Amniotic stem cell (primary cell): ENCODE measurements at places on chromosomes 4 and X.

- DNase-seq = no peak
These were observed 914.5 kb downstream of the STIM2 start for GRCh38 chr4:27775156-27775555.

DNA sequence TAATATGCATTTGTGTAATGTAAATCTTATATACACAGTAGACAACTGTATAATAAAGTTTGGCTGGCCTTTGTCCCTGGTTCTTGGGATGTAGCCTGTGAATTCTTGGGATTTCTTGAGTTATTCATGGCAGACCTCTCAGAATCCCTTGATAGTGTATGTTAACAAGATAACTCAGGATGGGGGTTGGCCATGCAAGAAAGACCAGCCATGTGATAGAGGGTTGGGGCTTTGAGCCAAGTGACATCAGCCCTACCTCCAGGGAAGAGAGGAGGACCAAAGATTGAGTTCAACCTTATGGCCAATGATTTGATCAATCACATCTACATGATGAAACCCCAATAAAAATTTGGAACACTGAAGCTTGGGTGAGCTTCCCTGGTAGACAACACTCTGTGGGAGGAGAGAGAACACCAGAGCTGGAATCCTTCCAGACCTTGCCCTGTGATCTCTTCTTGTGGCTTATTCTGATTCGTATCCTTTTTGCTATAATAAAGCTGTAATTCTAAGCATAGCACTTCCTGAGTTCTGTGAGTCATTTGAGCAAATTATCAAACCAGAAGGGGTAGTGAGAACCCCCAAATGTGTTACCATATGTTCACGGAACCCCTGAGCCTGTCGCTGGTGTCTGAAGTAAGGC lies 11.3 kb downstream of the SLC2A9 start:
- no peak for DNase-seq

GRCh38 chr4:3199653-3200422 lies 49.1 kb upstream of the MSANTD1 start:
- no peak for DNase-seq

- DNase-seq = no peak
These were observed 20.4 kb downstream of the WDR13 start for GRCh38 chrX:48617542-48618340.

DNA sequence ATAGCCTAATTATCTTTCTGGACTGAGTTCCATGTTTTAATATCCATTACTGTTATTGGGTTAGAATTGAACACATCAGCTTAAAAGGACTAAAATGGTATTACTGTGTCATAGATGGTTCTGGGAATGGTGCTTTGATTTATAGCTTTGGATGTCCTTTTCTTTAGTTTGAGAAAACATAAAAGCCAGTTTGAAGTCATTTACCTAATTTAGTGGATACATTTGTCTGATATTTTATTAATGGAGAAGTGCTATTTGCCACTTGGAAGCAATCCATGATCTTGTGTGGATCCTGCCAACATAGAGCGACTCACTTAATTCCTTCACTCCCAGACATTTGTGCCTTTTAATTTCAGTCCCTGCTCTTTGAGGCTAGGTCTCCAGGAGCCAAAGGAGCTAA lies 212.4 kb upstream of the PACRGL start:
- DNase-seq = no peak

- no peak for DNase-seq
These were observed 67.0 kb downstream of the FAM13A start for GRCh38 chr4:88989990-88990389.

- no peak for DNase-seq
These were observed 7.2 kb downstream of the STARD8 start for GRCh38 chrX:68654693-68655092.

- no peak for DNase-seq
These were observed 15.3 kb downstream of the CPZ start for GRCh38 chr4:8607603-8608481.

GRCh38 chrX:44234116-44234515 lies 109.4 kb downstream of the EFHC2 start:
- DNase-seq = no peak

DNA sequence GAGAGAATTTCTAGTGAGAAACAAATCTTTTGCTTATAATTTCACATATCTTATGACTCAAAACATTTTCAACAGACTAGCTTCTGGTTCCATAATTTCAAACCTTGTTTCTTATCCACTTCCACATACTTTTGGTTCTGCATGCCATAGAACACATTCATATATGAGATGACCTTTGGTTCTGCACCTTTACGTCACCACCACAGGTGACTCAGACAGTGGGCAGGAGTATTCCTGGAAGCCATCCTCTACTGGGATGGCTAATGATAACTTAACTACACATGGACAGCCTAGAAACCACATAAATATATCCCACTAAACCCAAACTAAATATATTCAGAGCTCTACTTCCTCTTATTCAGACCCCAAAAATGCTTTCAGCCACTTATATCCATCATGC lies 133.3 kb downstream of the DCK start:
- peak; percentile 79 for DNase-seq

DNA sequence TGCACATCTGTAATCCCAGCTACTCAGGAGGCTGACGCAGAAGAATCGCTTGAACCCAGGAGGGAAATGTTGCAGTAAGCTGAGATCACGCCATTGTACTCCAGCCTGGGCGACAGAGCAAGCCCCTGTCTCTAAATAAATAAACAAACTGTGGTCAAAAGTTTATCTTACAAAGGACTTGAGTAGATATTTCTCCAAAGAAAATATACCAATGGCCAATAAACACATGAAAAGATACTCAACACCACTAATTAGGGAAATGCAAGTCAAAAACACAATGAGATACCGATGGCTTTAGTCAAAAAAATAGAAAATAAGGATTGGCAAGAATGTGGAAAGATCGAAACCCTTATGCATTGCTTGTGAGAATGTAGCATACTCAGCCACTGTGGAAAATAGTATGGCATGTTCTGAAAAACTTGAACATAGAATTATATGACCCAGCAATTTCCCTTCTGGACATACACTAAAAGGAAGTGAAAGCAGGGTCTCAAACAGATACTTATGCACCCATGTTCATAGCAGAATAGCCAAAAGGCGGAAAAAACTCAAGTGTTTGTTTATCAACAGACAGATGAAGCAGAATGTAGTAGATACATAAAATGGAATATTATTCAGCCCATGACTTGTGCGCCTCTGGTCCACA lies 2.0 kb upstream of the CFAP97 start:
- no peak for DNase-seq

DNA sequence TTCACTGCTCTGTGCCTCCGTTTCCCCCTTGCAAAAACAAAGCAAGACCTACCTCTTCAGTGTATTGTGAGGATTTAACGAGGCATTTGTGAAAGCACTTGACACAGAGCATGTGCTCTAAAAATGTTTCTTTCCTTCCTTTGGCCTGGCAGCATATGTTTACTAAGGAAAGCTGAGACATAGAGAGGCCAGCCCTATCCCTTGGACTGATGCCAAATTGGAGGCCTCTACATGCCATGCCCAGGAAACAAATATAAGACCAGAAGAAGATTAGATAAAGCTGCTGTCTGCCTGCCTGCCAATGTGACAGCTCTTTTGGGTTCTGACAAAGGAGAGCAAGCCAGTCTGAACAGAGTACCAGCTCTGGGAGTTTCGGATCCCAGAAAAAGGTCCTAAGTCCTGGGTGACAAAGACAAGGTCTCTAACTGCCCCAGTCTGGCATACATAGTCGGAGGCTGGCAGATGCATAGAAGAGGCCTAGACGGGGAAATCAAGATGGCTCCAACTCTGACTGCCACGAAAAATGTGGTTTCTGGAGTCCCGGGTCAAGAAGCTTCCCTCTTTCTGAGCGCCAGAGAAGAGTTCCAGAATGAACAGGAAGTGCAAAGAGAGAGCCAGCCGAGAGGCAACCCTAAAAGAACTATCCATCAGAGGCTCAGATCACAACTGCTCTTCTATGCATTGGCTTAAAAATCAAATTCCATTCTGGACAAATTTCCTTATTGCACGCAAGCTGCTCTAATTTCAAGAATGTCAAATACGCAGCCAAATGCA lies 25.8 kb downstream of the OTUD6A start:
- DNase-seq = no peak

DNA sequence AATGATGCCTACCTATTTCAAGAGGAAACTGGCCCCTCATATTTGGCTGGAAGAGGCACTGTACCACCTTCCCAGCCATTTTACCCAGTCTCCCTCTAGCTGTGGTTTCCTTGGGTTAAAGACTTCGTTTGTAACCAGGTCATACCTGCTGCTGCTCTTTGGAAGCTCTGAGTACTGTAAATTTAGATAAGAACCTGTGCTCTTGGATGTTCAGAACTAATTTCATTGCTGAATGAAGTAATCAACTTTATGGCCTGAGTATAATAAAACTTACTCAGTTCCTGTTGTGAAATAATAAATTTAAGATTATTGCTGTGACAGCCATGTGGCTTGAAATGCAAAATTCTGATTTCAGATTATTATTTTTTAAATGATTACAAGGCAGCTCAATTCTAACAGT lies 12.2 kb downstream of the MTTP start:
- DNase-seq = no peak

DNA sequence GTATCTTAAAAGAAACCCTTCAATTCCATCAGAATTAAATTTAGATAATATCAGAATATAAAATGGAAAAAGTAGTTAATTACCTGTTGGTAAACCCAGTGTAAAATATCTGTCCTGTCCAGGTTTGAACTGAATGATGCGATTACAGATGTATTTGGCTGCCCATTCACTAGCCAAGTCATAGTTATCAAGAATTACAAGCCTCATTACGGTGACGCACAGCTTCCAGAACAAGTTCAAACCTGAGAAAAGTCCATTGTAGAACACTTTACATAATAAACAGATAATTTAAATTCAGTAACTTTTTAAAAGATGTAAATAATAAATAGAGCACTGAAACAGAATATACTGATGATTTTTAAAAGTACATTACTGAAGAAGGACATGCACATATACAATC lies 4.4 kb downstream of the GNPDA2 start:
- no peak for DNase-seq

- DNase-seq = no peak
These were observed 50.8 kb upstream of the HOPX start for GRCh38 chr4:56731857-56732256.

DNA sequence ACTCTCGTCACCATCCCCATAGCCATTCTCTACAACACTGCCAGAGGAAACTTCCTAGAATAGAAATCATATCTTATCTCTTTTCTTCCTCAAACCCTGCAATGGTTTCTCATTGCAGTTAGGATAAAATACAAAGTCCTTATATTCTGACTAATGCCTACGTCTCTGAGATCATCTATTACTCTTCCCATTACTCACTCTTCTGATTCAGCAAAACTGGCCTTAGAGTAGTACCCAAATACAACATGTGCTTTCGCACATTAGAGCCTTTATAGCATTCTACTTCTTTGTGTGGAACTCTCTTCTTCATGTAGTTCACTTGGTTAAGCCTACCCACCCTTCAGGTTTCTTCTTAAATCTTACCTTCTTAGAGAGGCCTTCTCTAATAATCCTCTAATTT lies 28.0 kb downstream of the LHFPL1 start:
- DNase-seq = no peak

DNA sequence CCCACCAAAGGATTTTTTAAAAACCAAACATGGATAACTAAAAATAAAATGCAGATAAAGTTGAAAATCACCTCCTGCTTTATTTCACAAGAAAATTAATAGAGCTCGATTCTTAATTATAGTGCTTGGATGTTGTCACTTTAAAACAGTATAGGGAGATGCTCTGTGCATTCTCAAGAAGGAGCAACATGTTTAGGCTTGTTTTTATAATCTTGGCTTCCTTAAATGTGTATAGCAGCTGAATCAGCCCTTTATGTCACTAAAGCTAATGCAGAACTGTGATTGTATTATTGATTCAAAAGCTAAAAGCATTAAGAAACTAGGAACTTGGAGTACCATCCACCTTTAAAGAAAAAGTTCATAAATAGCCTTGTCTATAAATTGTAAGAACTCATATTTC lies 12.9 kb downstream of the UTP3 start:
- no peak for DNase-seq

DNA sequence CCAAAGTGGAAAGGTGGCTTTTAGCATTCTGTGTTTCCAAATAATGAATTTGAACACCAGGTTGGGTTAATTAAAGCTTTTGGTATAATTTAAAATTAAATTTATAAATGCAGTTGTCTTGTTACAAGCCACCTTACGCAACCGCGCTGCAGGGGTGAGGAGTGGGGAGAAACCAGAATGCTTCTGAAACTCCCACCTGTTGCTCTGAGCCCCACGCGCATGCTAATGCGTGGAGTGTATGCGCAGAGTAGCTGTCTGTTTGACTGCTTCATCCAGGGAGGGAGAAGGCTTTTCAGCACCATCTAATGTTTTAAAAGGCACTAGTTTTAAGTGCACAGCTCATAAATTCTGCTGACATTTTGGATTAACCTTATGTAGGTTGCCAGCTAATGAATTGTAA lies 12.5 kb downstream of the OGT start:
- DNase-seq = no peak
